Ureter (tissue), 1 donor: ENCODE measurements at places on chromosomes 7 and 10. TPM values are rescaled to one million over a fixed set of nuclear protein-coding genes. Genes with fewer than 3 reads are reported as not detected.

DNA sequence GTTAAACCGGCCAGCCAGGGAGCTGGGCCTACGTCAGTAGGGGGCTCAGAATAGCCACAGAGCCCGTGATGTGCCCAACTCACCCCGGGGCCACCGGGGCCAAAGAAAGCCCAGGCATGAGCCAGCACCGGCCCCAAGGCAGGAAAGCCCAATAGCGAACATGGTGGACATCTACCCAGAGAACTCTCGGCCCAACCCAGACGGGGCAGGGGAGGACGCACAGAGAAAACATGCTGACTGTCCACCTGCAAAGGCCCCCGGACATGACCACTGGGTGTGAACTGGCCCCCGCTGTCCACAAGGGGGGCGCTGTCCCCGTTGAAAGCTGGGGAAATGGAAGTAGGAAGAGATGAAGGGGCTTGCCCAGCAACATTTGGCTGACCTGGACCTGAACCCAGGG, 169.2 kb downstream of the PRKAG2 start:
- no peak for DNase-seq

GRCh38 chr7:27697861-27698430, 35.3 kb upstream of the HIBADH start:
- peak; percentile 50 for DNase-seq

- DNase-seq, result no peak
Measured at GRCh38 chr10:33196377-33196706, 138.1 kb downstream of the NRP1 start.

DNA sequence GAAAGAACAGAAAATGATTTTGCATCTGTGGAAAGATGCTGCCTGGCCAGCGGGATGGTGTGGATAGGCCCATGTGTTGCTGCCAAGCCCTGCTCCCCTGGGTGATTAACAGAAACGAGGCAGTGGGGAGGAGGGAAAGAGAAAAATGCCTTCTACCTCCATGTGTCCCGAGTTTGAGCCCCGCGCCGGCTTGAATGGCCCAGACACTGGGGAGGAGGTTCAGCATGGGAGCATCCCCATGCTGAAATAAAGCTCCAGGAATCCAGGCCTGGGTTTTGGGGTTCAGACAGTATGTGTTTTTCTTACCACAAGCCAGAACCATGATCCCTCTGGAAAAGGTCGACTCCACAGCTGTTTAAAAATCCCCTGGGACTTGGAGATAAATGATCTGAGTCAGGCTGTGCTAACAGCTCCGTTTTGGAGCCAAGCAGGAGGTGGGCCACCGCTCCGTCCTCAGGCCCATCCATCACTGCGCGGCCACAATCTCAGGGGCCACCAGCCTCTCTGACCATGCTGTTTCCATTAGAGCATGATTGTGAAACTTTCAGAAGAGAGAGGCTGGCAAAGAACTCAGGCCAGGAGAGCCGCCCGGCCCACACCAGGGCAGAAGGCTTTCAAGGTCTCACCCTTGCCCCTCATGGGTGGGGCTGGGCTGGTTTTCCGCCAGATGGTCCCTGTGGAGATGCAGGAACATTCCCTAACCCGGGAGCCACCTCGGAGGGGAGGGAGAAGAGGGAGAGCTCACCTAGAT, 299.7 kb downstream of the ZEB1 start:
- no peak for DNase-seq

DNA sequence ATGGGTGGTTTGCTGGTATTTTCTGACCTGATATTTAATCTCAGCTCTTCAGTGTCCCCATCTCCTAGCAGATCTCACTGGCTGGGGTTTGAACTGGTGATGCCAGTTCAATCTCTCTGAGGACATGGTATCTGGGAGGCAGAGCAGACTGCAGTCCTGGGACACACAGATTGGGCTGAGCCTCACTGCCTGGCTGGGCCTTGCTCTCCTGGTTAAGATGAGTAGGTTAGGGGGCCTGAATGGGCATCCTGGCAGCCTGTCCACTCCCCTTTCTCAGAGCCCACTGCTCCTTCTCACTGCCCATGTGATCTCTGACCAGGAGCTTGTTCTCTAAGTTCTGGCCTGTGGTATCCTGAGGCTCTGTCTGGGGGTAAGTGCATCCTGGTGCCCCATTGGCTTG, 363.4 kb downstream of the GLRX3 start:
- no peak for DNase-seq

- peak; percentile 32 for DNase-seq
Measured at GRCh38 chr7:1706721-1707613, 36.9 kb downstream of the ELFN1 start.

GRCh38 chr10:5151076-5151475, 33.9 kb downstream of the AKR1C8 start:
- no peak for DNase-seq

DNA sequence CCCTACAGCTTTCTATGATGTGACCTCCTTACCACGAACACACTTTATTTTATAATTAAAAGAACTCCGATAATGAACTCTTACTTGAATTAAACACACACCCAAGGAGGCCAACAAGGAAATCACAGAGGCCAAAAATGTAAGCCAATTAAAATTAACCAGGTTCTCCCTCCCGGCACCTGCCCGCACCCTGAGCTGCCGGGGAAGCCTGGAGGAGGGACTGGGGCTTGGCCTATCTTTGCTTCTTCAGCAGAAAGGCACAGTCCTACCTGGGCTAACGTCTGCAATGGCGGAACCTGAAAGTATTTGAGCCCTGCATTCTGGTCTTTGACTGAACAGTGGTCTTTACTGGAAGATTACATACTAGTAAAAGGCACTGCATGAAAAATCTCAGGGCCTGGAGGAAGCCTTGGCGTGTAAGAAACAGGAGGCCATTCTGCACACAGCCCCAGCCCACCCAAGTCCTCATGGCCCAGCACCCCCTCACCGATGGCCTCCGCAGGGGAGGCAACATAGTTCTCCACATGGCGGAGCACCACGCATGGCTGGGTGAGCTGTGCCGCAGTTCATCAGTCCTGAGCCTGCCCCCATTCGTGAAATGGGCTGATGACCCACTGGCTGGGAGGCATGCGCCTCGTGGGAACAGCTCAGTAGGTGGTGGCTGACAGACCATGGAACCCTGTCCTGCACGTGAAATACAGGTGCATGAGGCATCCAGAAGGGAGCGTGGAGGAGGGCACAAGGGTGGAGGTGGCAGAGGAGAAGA, 173.8 kb downstream of the PARD3 start:
- no peak for DNase-seq

DNA sequence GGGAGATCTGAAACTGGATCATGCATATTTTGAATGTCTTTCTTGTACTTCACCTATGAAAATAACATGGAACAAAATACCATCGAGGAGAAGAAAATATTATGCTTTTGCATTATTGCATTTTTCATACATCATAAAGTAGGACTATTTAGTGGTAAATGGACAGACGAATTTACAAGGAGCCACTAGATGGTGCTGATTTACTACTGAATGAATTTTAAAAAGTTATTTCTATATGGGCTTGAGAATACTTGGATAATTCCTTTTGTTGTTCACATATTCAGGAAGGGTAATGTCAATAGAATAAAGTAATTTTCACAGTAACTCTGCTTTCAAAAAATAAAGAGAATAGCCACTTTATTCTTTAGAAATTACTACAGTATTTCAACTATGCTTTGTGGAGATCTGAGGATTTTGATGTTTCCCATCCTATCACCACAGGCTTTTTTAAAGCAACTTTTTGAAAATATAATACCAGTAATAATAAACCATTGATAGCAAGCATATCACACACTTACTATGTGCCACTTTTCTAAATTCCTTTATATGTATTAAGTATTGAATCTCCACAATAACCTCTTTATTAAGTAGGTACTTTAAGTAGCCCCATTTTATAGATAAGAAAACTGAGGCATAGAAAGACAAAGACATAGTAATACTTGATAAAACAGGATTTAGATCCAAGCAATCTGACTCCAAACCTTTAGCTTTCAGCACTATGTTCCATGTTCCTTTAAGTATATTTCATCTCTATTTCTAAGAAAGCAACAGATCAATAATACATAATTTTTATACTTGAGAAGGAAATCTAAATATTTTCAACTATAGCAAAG, 38.6 kb downstream of the NEBL start:
- DNase-seq, result no peak

GRCh38 chr10:43808136-43808535, 159.5 kb upstream of the ZNF32 start:
- no peak for DNase-seq

DNA sequence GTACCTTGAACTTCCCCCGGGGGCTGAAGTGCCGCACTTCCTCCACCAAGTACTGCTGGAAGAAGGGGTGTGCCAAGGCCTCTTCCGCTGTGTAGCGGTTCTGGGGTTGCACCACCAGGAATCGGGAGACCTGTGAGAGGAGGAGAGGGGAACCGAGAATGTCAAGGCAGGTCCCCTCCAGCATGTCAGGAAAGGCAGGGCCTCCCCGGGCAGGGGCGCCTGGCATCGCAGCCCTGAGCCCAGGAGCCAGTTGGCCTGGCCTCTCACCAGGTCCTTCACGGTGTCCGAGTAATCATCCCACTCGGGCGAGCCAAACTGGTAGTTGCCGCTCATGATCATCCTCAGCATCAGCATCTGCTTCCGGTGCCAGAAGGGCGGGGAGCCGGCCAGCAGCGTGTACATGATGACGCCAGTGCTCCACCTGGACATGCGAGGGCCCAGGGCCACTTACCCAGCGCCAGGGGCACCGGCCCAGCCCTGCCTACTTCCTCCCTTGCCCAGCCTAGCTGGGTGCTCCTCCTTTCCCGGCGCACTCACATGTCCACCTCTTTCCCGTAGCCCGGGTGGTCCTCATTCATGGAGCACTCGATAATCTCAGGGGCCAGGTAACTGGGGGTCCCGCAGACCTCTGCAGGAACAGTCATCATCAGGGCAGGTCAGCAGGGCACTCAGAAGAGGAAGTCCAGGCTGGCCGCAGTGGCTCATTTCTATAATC, 11.0 kb downstream of the PHKG1 start:
- no peak for DNase-seq

- no peak for DNase-seq
Measured at GRCh38 chr10:104831272-104831671, 190.2 kb downstream of the SORCS3 start.

- DNase-seq, result no peak
Measured at GRCh38 chr10:72379062-72379461, 24.3 kb upstream of the DNAJB12 start.

The RAB19 gene
- total RNA-seq, result 3.7 TPM

The OLAH gene
- total RNA-seq, result not detected

The EN2 gene
- total RNA-seq, result not detected

The NSUN5 gene
- total RNA-seq, result 23.8 TPM

The RALA gene
- 20.0 TPM for total RNA-seq

The SUMF2 gene
- 165 TPM for total RNA-seq

The WDFY4 gene
- total RNA-seq, result 7.0 TPM
